Aorta (tissue), 5 donors: ENCODE measurements at places on chromosomes 5 and 9. TPM values are rescaled to one million over a fixed set of nuclear protein-coding genes. Genes with fewer than 3 reads are reported as not detected.

FCN2 gene
- total RNA-seq, result 0.32 TPM

- DNase-seq, result peak; percentile 61
Observed at GRCh38 chr5:68251386-68251785, 35.8 kb downstream of the PIK3R1 start.

- DNase-seq, result no peak
Observed at GRCh38 chr5:55223812-55224240, 3.3 kb downstream of the MCIDAS start.

DNA sequence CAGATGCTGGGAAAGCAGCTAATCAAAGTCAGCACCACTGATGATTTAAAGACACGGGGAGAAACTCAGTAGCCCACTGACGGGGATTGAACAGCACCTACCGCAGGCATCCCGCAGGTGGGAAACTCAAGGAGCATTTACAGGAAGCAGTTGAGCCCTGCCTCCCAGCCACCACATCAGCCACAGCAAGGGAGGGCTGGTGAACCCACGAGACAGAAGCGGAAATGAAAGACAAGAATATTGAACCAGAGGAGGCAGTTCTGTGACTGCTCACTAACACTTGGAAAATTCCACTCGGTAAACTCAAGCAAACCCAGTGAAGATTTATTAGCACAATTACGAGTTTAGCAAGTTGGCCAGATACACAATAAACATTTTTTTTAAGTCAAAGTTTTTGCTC lies 10.6 kb upstream of the FAM163B start:
- peak; percentile 20 for DNase-seq

TRIM36 gene
- 4.4 TPM for total RNA-seq

DNA sequence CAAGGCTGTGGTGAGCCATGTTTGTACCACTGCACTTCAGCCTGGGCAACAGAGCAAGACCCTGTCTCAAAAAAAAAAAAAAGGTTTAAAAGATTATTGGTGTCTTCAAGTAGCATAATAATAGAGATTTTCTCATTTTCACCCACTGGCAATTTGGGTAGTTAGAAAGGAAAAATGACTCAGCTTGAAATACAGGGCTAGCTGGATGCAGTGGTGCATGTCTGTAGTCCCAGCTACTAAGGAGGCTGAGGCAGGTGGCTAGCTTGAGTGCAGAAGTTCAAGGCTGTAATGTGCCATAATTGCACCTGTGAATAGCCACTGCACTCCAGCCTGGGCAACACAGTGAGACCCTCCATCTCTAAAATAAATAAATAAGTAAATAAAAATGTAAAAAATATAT lies 111.1 kb downstream of the ARRDC3 start:
- no peak for DNase-seq

- no peak for DNase-seq
Observed at GRCh38 chr5:168177831-168178450, 113.5 kb upstream of the WWC1 start.

DNA sequence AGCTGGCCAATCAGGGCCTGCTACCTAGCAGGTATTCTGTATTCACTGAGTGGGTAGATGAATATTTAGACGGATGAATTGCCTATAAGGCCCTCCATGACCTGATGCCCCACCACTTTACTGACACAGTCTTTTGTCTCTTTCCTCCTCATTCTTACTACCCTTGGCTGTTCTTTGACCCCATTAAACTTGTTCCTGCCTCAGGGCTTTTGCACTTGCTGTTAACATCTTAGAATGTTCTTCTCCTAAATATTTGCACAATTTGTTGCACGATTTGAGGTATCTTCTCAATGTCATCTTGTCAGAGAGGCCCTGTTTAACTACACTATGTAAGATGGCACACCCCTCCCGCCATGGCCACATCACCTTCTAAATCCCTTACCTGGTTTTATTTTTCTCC lies 3.3 kb upstream of the TTC23L start:
- DNase-seq, result no peak

RMRP gene
- total RNA-seq, result 14,949 TPM

GRCh38 chr5:40227931-40228330 lies 451.8 kb upstream of the PTGER4 start:
- no peak for DNase-seq

GRCh38 chr9:75359638-75360037 lies 271.3 kb downstream of the OSTF1 start:
- no peak for DNase-seq

CARTPT gene
- total RNA-seq, result not detected

DNA sequence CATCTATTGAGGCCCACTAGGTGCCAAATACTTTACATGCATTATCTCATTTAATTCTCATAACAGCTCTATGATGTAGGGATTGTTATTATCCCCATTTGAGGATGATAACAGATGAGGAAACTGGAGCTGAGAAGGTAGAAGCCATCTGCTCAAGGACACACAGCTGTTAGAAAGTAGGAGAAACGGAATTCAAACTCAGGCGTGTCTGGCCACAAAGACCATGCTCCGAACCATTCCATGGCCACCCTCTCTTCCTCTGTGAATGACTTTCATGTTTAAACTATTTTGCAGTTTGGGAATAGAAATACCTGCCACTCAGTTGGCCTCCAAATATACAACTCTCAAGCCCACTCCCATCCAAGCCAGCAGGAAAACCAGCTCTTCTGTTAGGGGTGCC lies 87.6 kb upstream of the ANKRD55 start:
- DNase-seq, result no peak

DNA sequence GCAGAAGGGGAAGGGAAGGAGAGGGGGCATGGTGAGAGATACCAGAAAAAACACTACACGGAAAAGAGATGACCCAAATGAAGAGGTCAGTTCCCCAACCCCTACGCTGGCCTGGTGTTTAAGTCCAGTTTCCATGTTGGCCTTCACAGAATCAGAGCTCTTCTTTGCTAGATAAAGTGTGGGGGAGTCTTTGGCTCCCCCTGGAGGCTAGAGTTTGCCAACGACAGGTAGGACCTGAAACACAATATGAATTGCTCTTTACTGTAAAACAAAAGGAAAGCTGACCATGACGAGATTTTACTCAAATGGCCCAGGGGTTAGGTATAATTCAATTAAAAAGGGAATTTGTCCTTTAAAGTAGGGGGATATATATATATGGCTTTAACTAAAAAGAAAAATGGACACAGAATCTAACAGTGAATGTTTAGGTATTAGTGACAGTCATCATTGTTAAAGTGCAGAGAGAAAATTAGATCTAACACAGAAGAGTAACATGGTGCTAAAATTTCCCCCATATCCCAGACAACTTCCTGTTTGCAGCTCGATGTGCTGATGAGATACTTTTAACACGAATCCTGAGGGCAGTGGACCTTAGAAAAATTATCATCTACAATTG lies 92.0 kb downstream of the SV2C start:
- no peak for DNase-seq

GRCh38 chr5:111728941-111729340 lies 28.1 kb downstream of the NREP start:
- no peak for DNase-seq

DNA sequence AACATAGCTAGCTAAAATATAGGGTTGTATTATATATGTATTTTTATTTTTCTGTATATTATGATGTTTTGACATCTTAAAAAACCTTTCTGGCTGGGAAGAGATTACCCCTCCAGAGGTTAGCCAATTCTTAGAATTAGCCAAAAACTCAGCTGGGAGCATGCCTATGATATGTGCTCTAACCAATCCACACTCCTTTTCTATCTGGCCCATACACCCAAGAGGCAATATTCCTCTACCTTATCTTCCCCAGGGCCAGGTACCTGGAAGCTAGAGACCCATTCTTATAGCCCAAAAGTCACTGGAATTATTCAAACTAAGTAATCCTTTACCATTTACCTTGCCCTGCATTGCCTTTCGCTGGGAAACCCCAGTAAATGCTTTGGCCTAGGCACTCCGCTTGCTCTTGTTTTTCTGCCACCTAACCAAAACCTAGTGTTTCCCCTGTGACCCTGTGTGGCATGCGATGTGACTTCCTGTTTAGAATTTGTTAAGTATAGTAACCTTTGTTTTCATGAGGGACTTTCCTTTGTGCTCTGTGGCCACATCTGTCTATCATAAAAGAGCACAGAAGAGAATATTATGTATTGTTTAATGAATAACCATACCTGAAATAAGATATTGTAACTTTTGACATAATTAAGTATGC lies 37.4 kb downstream of the CSNK1G3 start:
- DNase-seq, result no peak

DNA sequence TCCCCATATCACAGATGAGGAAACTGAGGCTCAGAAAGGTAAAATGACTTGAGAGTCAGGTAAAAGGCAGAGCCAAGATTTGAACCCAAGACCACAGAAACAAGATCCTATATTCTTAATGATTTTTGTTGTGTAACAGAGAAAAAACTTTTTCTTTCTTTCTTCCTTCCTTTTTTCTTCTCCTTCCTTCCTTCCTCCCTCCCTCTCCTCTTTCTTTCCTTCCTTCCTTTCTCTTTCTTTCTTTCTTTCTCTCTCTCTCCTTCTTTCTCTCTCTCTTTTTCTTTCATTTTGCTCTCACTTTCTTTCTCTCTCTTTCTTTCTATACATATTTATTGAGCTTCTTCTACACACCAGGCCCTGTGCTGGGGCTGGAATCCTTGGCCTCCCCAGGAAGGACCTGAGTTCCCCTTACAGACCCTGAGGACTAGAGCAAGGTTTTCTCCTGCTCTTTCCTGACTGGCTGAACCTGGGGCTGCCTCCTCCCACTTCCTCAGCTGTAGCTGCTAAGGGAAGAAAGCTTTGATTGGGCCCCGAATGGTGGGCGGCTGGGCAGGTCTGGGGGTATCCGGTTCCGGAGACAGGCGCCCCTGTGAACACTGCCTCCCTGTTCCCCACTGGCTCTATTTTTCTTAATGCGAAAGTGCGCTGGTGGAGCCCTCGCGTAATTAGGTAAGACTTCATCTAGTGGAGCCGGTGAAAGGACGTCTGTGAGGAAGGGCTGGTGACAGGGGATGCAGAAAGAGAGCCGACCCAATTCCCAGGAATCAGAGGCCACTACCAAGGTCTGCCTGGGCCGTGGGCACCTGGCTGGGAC lies 27.4 kb upstream of the KIF12 start:
- DNase-seq, result no peak

- no peak for DNase-seq
Observed at GRCh38 chr9:119175581-119175980, 193.7 kb downstream of the BRINP1 start.

TAF11L5 gene
- not detected for total RNA-seq

MCC gene
- 13.9 TPM for total RNA-seq

AQP3 gene
- 6.0 TPM for total RNA-seq

GRCh38 chr5:3642231-3642630 lies 46.6 kb downstream of the IRX1 start:
- DNase-seq, result no peak

- DNase-seq, result peak; percentile 77
Observed at GRCh38 chr9:116860509-116861120, 173.5 kb downstream of the TRIM32 start.

DNA sequence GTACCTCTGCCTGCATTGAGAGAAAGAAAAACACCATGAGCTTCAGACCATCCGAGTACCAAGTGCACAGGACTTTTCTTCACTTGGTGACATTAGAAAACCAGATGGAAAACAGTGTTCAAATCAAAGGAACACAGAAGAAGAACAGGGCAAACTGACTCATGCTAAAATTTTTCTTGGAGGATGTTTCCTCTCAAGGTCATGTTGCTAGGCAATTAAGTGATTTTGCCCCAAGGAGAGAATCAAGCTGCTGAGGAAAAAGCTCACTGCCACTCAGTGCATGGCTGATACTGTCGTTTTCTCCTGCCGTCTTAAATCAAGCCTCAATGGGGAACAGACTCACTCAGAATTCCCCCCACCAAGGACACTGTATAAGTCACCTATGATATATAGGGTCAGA lies 57.9 kb upstream of the SIMC1 start:
- DNase-seq, result no peak

- no peak for DNase-seq
Observed at GRCh38 chr5:5473226-5473625, 50.7 kb downstream of the ICE1 start.

GLRX gene
- total RNA-seq, result 38.5 TPM

DNA sequence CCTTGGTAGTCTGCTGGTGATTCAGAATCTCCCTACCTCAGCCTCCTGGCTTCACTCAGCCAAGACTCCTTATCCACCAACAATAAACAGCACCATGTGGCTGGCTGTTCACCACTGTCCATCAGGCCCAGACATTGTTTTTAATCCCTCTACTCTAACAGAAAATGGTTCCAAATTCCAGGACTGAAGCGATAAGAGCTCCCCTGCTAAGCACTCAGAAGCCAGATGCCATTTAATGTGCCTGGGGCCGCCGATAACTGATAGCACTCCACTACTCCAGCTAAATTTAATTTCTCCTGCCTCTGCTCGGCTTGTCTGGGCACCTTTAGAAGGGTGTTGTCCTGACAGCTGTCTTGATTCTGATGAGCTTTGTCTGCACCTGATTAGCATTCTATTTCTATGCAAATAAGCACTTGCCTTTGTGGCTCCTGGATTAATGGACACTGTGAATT lies 47.1 kb downstream of the ZNF622 start:
- DNase-seq, result no peak

DNA sequence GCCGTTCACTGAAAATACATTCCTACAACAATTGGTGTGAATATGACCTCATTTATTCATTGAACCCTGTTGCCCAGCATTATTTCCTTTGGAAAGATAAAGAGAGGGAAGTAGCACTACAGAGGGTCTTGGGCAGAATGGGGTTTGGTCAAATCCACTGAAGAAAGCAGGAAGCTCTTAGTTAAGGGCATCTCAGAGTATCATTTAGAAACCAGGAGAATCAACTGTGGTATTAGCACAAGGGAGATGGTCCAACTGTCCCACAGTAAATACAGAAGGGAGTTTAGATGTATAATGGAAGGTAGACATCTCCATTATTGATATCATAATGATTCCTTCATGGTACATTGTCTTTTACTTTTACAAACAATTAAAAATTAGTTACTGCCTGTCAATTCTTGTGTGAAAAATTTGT lies 47.1 kb downstream of the LIX1 start:
- DNase-seq, result no peak

GRCh38 chr9:72599874-72600534 lies 78.6 kb downstream of the TMC1 start:
- DNase-seq, result no peak

SLC45A2 gene
- total RNA-seq, result 0.36 TPM

ZDHHC11B gene
- 17.7 TPM for total RNA-seq

DNA sequence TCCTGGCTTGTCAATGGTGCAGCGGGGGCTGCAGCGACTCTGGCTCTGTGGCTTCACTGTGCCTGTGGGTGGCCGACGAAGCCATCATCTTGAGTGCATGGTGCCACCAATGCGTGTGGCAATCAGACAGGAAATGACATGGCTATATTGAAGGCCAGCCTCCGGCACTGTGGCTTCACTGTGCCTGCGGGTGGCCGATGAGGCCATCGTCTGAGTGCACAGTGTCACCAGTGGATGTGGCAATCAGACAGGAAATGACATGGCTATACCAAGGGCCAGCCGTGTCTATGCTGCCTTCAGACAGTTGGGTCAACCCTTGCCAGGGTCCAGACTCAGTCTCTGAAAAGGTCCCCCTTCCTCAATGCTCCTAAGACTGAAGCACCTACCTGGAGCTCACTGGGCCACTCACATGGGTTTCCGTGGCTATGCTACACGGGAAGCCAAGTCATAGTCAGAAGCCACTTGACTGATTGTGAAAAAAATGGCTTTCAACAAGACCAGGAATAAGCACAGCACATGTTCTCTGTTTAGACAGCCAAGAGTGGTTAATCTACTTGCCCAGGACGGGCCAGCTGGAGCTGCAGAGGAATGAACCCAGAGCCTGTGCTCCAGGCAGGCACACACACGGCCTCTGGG lies 67.5 kb upstream of the S1PR3 start:
- no peak for DNase-seq

- no peak for DNase-seq
Observed at GRCh38 chr9:121021301-121021700, 28.8 kb downstream of the C5 start.
